ENCODE measurements at places on chromosomes 12 and 14.

- DNase-seq: no peak
Measured at GRCh38 chr14:46381674-46382073, 269.9 kb downstream of the RPL10L start.

GRCh38 chr12:121209221-121209620 is 708 bp upstream of the P2RX4 start:
- no peak for DNase-seq

- peak; percentile 73 for DNase-seq
Measured at GRCh38 chr12:12008931-12009611, 61.7 kb upstream of the BCL2L14 start.

DNA sequence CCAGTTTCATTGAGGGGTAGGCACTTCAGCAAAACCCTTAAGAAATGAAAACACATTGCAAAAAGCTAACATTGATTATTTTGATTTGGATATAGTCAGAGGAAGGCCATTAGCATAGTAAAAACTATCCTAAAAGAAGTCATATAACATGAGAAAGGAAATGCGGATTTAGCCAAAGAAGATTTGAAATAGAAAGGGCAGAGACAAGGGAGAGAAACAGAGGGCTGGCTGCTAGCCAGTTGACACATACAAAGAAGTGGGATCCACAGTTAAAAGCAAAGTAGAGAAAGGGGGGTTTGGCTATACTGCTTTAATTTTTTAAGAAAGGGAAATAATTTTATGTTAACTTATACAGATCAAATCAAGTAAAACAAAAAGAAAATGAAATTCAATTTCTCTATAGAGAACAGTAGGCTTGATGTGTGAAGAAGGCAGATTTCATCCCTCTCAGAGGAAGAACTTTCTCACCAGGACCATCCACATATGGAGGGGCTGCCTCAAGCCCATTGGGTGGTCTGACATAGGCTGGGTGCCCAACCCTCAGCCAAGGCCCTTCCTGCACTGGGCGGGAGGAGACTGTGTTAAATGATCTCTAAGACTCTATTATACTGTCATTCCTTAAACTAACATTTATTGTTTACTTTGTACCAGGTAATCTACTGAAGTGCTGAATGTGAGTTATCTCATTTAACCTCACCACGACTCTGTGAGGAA is 420.3 kb downstream of the CCDC91 start:
- no peak for DNase-seq

- no peak for DNase-seq
Measured at GRCh38 chr12:55982319-55982936, 8.6 kb downstream of the RAB5B start.

DNA sequence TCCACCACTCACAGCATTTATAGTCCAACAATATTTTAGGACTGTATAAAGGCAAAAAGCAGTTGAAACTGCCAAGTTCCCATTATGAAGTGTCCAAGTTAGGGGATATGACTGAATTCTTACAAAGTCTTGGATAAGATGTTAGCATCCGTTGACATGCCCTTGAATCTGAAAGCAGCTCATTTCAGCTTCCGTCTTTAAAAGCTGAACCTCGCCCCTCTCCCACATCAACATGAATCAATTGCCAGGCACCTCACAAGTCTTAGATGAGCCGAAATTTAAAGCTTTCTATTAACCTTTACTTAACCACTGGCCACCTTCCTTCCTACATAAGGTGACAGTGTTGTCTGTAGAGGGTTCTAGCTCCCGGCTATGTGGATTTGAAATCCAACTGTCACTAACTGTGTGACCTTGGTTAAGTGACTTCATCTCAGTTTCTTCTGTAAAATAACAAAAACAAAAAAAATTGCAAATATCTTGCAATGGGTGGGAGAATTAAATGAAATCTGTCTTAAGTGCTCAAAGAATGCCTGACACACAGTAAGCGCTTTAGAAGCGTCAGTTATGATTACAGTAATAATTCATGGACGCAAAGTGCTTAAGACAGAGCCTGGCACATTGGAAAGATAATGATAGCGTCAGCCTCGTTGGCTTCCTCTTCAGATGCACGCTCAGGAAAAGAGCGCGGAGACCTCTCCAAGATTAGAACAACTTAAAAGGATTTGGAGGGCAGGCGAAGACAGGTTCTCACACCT is 1.2 kb downstream of the PPP1CC start:
- DNase-seq: no peak

- DNase-seq: no peak
Measured at GRCh38 chr12:34253674-34254073, 231.4 kb downstream of the ALG10 start.

- no peak for DNase-seq
Measured at GRCh38 chr14:57182760-57183503, 85.8 kb downstream of the EXOC5 start.

DNA sequence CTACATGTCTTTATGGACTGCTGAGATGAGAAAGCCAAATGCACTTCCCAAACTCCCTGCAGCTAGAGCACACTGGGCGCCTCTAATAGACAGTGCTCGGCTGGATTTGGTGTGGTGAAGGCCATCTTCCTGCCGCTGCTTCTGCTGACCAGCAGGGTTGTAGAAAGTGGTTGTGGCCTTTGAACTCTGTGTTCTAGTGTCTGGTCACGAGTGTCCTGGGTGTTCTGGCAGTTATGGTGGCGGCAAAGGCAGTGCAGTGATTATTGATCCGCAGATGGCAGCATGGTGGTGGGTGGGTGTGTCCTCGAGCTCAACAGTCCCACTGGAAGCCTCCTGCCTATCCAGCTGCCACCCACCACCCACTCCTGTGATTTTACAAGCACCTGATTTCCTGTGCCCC is 43.4 kb downstream of the SMIM41 start:
- DNase-seq: no peak

GRCh38 chr12:115504306-115505290 is 772.9 kb downstream of the MED13L start:
- no peak for DNase-seq

GRCh38 chr14:64158608-64159007 is 135.6 kb downstream of the ESR2 start:
- no peak for DNase-seq

DNA sequence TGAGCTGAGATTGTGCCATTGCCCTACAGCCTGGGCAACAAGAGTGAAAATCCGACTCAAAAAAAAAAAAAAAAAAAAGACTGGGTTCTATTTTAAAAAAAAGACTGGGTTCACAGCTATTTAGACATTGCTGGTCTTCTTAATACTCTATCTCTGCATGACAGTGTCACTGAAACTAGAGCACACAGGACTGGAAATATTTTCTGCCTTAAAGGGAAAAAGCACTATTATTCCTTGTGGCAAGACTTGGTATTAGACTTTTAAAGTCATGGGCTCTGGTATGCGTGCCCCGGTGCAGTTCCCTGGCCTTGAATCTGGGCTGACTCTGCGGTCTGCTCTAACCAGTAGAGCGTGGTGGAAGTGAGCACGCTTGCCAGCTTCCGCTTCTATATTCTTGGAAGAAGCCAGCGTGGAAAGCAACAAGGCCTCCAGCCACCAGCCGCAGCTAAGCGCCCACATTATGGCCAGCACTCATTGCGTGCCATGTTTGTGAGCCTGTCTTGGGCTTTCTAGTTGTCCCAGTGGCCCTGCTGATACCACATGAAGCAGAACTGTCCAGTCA is 31.3 kb downstream of the PRKAB1 start:
- no peak for DNase-seq

GRCh38 chr12:17134315-17134714 is 528.4 kb upstream of the LMO3 start:
- DNase-seq: no peak

GRCh38 chr12:8080120-8080519 is 2.0 kb upstream of the NECAP1 start:
- no peak for DNase-seq

DNA sequence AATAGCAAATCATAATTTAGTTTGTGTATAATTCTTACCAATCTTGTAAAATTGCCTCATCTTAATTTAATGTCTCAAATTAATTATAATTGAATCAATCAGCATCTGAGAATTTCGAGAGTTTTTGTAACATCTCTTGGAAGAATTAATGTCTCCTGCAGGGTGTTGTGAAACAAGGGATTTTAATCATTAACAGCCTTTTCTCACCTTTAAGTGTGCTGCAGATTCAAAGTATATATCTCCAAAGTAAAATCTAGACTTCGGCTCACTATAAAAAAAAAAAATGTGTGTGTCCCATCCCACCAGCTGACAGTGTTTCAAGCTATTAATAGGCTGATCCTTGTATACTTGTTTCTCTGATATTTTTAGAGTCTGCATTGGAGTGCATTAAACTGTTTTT is 603.1 kb downstream of the ETNK1 start:
- no peak for DNase-seq

- no peak for DNase-seq
Measured at GRCh38 chr12:110670161-110670701, 18.7 kb downstream of the HVCN1 start.

DNA sequence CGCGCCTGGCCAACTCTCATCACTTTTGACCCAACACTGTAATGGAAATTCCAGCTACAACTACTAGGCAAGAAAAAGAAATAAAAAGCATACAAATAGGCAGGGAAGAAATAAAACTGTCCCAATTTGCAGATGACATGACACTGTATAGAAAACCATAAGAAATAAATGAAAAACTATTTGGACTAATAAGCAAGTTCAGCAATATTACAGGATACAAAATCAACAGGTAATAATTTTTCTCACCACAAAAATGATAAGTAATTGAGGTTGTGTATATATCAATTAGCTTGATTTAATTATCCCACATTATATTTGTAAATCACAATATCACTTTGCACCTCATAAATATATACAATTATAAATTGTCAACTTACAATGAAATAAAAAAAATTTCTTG is 41.9 kb upstream of the OASL start:
- no peak for DNase-seq

DNA sequence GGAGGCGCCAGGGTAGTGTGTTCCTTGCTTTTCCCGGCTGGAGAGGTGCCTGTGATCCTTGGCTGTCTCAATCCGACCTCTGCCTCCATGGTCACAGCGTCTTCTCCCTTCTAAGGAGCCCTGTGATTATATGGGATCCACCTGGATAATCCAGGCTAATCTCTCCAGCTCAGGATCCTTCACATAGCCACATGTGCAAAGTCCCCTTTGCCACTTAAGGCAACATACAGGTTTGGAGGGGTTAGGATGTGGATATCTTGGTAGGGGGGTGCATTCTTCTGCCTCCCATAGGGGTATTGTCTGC is 1.2 kb upstream of the HVCN1 start:
- no peak for DNase-seq

GRCh38 chr14:93186466-93186865 is 1.3 kb downstream of the LYSET start:
- no peak for DNase-seq

GRCh38 chr12:111188436-111188835 is 180.5 kb downstream of the PHETA1 start:
- DNase-seq: no peak

DNA sequence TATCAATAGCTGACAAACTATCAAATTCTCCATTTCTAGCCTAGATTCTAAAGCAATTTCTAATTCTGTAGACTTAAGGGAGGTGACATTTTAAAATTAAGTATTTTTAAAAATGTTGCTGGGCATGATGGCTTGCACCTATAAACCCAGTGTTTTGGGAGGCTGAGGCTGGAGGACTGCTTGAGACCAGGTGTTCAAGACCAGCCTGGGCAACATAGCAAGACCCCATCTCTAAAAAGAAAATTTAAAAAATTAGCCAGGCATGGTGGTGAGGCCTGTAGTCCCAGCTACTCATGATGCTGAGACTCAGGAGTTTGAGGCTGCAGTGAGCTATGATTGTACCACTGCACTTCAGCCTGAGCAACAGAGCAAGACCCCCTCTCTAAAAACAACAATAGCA is 15.1 kb downstream of the MGST1 start:
- no peak for DNase-seq

DNA sequence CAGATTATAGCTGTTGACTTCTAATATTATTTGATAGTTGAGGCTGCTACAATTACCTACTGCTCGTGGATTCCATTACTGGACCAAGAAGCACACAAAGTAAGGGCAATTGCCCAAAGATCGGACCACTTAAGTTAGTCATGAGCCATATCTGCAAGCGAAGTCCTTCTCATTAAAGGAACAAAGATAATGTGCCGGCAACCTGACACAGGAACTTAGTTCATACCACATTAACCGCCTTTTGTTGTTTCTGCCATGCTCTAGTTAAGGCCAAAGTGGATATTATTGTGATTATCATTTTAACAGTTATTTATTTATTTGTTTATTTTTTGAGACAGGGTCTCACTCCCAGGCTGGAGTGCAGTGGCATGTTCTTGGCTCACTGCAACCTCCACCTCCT is 38.1 kb upstream of the TMED10 start:
- no peak for DNase-seq

- DNase-seq: no peak
Measured at GRCh38 chr12:69059465-69060457, 126.8 kb upstream of the CPM start.

- no peak for DNase-seq
Measured at GRCh38 chr12:62519043-62519442, 52.4 kb downstream of the MON2 start.

DNA sequence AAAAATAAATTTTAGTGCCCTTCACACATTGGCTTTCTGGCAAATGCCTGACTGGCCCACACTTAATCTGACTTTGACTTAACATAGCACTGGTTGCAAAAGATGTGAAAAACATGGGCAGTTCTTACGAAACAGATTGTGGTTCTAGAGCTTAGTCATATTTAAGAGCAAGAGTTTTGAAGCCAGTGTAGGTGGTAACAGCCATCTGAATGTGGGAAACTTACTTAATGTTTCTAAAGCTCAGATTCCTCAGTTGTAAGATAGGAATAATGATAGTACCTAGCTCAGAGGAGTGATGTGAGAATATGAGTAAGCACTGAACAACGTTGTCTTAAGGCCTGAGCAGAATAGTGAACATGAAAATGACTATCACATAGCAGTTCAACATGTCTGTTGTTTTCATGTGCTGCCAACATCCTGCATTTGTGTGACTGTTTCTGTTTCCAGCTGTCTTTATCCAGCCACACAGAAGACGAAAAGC is 262.7 kb downstream of the SYT1 start:
- no peak for DNase-seq

- no peak for DNase-seq
Measured at GRCh38 chr12:88424791-88425730, 155.2 kb downstream of the KITLG start.

DNA sequence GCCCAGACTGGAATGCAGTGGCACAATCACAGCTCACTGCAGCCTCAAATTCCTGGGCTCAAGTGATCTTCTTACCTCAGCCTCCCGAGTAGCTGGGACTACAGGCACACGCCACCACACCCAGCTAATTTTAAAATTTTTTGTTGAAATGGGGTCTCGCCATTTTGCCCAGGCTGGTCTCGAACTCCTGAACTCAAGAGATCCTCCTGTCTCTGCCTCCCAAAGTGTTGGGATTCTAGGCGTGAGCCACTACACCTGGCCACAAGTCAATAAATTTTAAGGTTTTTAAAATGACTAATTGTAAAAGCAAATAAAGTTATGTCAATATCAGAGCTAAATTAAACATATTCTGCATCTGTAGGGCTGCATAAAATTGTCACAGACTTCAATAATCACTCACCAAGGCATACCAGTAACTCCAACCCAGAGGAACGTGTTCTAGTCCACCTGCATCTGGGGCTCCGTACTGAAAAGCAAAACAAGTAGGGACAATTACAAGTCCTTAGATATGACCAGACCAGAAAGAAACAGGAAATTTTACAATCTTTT is 13.9 kb downstream of the GNS start:
- no peak for DNase-seq
